ENCODE measurements at places on chromosomes 3 and 15.

DNA sequence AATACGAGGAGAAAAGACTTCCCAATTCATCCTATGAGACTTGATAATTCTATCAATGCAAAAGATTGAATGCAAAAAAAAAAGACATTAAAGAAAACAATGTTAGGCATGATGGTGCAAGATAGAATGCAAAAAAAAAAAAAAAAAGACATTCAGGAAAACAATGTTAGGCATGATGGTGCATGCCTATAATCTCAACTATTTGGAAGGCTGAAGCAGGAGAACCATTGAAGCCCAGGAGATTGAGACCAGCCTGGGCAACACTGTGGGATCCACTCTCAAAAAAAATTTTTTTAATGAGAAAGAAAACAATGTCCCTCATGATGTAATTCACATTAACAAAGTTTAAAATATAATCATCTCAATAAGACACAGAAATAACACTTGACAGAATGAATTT lies 75.9 kb downstream of the MYO9A start:
- DNase-seq: no peak

DNA sequence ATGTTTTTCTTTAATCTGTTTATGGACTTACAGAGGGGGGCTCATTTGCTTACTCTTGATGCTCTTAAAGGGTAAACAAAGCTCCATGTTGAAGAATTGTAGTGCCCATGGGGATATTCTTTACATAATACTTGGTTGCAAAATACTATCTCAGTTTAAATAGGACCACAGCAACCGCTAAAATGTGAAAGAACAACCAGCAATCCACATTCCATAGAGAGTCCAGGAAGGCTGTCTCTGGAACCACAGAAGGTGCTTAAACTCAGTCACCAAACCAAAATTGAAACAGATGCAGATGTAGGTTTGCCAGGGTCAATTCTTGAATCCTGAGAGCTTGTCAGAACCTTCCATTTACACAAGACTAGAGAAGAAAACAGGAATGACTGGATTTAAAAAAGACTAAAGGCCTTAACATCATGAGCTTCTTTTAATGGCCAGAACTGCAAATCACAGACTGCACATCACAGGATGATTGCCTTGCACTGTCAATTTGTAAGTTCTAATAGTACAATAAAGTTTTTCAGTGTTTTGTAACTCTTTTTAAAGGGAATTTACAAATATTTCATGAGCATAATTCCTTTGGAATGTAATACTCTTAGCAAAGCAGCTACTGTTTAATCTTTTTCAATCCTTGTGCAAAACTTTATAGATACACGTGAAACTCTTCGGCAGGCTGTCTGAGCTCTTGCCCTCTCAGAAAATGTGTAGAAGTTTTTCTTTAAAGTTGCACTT lies 661.6 kb downstream of the SI start:
- no peak for DNase-seq

DNA sequence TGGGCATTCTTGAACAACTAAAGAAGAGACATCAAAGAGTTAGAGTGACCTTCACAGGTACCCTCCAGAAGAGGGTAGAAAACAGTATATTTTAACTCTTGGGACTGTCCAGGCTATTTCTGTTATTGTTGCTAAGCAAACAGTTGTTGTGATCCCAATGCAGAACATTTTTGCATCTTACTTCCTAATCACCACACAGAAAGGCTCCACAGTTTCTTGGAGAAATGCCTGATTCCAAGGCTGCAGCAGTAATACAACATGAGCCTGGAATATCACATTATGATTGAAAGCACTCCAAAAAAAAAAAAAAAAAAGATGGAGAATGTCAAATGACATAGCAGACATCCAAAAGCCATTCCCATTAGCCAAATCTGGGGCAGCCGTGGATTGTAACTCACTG lies 195.6 kb downstream of the CTNNB1 start:
- DNase-seq: no peak

- no peak for DNase-seq
Measured at GRCh38 chr15:77821959-77822256, 189.2 kb upstream of the LINGO1 start.

DNA sequence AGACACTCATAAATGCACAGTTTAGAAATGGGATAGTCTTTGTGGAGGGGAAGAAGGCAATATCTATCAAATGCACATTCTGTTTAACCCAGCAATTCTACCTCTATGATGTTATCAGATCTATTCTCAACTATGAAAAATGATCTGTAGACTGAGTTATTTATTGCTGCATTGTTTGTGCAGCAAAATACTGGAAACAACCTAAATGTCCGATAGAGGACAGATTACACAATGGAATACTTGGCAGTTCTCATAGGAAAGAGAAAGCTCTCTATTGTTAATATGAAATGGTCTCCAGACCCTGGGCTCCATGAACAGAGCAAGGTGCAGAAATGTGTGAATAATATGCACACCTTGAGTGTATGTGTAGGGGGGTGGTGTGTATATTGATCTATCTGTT lies 49.0 kb upstream of the SELENOK start:
- no peak for DNase-seq

DNA sequence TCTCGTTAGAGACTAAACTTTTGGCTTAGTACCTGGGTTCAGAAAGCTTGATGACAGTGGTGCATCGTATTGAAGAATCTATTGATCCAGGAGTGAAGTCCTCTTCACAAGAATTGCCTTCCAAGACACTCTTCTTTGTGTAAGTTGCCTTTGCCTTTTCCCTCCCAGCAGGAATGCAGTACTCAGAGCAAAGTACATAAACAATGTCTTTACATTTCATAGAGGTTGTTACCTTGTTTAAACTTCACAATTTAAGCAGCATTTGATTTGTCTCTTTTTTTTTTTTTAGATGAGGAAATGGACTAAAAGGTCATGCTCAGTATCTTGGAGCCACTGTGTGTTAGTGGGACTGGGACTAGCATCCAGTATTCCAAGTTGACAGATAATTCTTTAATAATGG lies 9.9 kb downstream of the RAB7A start:
- no peak for DNase-seq

GRCh38 chr15:73388256-73388781 lies 19.6 kb upstream of the HCN4 start:
- no peak for DNase-seq

DNA sequence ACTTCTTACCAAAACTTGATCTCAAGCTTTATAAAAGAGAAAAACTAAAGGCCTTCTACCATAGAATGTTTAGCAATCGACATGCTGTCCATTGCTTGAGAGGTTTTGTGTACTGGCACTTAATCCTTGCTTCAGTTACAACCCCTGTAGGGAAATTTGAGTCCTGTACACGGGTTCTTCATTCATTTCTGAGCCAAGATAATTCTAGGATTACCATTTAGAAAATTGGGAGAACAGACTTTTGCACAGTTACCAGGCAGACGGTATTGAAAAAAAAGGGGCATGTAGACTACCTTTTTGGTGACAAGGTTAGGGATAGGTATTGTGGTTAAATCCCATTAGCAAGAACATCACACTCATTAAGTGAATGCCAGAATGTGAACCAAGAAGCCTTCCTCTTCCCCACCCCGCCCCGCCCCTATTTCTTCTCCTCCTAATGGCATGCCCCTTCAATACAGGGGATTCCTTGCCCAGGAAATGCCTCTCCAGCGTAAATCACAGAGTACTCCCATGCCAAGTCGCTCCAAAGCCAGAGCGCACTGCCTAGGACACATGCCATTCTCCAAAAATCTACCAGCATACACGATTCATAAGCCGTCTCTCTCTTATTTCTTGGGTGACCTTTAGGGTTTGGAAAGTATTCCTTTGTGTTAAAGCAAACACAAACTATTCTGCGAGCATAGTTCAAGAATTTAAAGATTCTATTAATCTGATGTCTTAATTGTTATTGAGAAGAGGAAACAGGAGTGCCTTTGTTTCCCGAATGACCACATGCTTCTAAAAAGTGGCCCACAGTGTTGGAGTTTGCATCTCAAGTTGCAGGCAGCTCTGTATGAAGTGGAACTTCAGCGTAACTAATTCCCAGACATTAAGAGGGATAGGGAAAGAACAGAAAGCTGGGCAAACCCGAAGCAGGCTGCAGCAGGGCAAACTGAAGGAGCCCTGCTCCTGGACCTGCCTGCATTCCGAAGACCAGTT lies 164.0 kb upstream of the NR2F2 start:
- no peak for DNase-seq

GRCh38 chr3:8974458-8974857 lies 11.2 kb upstream of the RAD18 start:
- no peak for DNase-seq

DNA sequence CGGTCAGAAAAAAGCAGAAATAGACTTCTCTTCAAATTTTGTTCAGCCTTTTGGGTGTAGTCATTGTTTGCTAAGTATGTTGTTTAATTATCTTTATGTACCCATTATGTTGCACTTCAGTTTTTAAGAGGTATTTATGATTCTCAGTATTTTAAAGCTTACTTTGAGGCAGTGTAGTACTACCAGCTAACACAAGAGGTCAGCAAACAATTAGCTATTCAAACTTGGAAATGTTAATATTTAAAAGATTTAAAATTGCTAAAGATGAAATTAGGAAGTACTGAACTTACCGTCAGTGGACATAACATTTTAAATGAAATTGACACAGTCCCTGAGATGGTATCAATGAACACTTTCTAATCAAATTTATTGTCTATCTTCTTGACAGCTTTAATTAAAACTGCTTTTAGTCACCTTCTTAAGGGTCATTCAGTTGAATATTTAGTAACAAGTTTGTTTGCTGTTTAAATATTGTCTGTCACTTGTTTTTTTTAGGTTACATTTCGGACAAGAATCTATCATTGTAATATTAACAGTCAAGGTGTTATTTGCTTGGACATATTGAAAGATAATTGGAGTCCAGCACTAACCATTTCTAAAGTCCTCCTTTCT lies 28.1 kb downstream of the NKIRAS1 start:
- no peak for DNase-seq

GRCh38 chr3:179166561-179167201 lies 18.5 kb downstream of the PIK3CA start:
- DNase-seq: no peak

GRCh38 chr3:150411106-150411460 lies 3.0 kb downstream of the TSC22D2 start:
- no peak for DNase-seq

DNA sequence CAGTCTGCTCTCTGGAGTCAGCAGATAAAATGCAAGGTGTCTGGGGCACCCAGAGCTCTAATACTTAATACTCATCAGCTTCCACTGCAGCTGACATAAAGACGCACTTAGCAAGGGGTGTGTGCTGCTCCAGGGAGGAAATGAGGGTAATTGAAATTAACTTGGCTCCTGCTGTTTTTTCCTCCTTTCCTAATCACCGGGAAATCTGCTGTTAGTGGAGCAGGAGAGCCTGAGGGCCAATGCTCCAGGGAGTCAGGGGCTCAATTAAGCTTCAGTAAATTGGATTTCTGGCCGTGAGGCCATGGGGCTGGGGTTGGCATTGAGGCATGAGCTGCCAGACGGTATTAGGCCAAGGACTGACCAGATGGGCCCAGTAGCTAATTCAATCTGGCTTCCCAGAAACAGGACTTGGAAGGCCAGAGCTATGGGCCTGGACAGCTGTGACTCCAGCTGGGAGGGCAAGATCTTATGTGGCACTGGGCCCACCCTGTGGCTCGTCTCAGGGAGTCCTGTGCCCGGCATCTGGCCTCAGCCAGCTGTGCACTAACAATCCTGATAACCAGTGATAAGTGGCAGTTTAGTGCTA lies 30.7 kb upstream of the CHRNB4 start:
- DNase-seq: no peak

DNA sequence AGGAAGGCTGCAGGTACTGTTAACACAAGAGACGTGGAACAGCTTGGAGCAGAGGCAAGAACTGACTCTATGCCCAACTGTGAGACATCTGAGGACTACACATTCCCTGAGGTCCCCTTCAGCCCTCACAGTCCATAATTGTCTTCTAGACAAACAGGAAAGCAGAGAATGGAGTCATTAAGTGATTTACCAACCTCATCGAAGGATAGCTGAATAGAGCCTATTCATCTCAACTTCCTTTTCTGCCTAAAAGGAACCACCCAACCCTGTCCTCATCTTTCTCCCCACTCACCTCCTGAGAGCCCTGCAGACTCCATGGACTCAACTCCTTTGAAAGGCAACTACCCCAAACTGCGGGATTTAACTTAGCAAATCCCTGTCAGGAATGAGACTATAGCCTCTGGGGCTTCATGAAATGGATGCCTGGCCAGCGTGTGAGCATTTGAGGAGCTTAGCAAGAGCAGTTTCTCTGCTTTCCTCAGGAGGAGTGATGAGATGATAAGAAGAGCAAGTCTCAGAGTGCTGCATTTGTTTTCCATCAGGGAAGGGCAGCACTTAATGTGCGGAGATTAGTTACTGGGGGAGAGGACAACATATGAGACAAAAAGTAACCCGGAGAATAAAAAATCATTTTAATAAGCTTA lies 61.5 kb upstream of the FILIP1L start:
- DNase-seq: no peak

GRCh38 chr15:62495670-62496614 lies 330.9 kb upstream of the C2CD4B start:
- DNase-seq: no peak

GRCh38 chr15:66251790-66252684 lies 1.5 kb downstream of the MEGF11 start:
- no peak for DNase-seq

DNA sequence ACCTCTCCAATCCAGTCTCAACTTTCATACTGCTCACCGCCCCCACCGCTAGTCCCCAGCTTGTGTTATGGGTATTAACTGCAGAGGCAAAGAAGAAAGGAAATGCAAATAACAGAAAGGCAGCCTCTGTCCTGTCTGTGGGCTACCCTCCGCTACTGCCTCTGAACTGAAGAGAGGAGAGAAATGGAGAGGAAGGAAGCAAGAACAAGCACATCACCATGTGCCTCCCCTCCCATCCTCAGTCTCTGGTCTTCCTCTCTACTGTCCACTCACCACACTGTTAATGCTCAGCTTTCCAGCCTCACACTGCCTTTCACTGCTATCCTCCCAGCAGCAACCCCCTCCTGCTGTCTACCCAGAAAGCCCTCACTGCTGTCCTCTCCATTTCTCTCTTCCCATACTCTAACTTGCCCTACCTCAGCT lies 139.0 kb upstream of the SLC2A2 start:
- no peak for DNase-seq

DNA sequence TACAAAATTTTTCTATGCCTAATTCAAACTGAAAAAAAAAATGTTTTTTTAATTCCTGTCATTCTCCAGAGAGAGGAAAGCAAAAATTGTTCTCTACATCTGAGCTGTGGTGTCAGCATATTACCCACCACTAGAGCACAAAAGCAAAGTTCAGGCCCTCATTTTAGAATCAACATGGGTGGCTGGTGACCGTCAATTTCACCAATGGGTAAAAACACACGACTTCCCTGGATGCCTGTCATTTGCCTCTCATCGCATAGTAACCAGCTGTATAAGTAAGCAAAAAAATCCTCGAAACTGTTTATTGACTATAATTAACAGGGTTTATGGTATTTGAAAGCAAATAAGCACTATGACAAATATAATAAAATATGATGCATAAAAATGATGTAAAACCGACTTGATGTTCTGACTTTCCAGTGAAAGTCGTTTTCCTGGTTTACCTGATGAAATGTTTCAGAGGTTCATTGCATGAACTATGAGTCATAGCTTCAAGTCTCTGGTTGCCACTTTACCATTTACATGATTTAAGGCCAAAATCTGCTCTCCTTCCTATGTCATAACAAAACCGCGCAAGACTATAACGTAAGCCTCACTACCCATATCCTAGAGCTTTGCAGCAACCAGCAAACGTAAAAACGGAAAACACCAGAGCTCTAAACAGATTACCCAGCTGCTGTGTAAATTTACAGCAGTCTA lies 60.5 kb downstream of the THBS1 start:
- DNase-seq: no peak

- DNase-seq: no peak
Measured at GRCh38 chr3:144626835-144627234, 655.2 kb downstream of the DIPK2A start.

GRCh38 chr3:50445919-50446318 lies 57.5 kb downstream of the CACNA2D2 start:
- no peak for DNase-seq
